Activated T-helper 17 cell treated with anti-CD3 and anti-CD28 coated beads, Interleukin-2, amount 50 U/mL, for 72 hours (primary cell): ENCODE measurements at places on chromosomes 11 and 22.

GRCh38 chr11:61999141-61999975 is 31.9 kb upstream of the FTH1 start:
- H3K4me3 ChIP-seq: no peak overlapping the region
- H3K4me1 ChIP-seq: no peaks in the 10 kb centered on the region
- ATAC-seq: no peak
- H3K36me3 ChIP-seq: peaks cover 12% of the 10 kb centered on the region

DNA sequence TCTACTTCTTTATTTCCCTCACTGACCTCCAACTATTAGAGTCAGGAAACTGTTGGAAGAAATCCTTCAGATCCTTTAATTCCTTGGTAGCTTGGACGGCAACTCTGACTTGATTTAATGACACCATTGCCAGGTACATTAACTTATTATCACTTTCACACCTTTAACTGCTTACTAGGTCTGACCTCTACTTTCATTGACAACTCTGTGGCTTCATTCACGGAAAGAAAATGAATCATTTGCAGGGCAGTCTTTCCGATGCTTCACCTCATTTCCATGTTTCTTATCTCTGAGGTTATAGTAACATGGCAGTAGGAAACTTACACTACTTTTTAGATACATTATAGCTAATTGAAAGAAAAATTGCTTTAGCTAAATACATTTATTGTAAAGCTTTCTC is 82.6 kb upstream of the PDGFD start:
- no peaks in the 10 kb centered on the region for H3K4me1 ChIP-seq
- ATAC-seq: no peak

DNA sequence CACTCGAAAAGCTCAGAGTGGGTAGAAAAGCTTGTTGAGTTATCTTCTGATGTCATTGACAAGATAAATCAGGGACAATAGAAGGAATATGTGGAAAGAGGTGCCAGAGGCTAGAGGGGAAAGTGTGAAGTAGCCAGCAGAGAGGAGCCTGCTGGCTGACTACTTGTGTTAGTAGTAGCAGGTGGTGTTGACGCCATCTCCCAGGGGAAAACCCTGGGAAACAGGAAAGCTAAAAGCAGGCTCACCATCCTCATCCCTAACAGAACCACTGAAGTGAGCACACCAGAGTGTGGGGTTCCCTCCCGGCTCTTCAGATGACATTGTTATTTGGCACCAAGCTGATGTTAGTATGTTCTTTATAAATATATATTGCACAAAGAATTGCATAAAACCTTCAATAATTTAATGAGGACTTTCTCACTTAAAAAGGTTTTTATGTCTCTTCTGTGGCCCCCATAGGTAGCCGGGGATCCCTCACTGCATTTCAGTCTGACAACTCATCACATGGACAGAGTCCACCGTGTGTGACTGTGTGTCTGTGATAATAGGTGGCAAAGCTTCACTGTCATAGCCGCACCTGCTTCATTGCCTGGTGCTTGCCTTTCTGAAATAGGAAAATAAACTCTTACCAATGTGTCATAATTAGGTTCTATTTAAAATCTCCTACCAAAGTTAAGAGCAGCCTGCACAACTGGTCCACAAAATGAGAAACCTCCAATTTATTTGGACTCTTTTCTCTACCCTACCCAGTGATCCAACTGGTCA is 63.2 kb upstream of the TOP3B start:
- H3K27ac ChIP-seq: no peak overlapping the region
- no peaks in the 10 kb centered on the region for H3K36me3 ChIP-seq
- no peaks in the 10 kb centered on the region for H3K4me1 ChIP-seq
- H3K4me3 ChIP-seq: no peak overlapping the region

- no peak for ATAC-seq
- no peak overlapping the region for H3K4me3 ChIP-seq
- H3K27ac ChIP-seq: no peak overlapping the region
- no peaks in the 10 kb centered on the region for H3K36me3 ChIP-seq
- no peaks in the 10 kb centered on the region for H3K4me1 ChIP-seq
- H3K27me3 ChIP-seq: peaks cover 10% of the 10 kb centered on the region
Measured at GRCh38 chr11:131811383-131811782, 441.0 kb downstream of the NTM start.

DNA sequence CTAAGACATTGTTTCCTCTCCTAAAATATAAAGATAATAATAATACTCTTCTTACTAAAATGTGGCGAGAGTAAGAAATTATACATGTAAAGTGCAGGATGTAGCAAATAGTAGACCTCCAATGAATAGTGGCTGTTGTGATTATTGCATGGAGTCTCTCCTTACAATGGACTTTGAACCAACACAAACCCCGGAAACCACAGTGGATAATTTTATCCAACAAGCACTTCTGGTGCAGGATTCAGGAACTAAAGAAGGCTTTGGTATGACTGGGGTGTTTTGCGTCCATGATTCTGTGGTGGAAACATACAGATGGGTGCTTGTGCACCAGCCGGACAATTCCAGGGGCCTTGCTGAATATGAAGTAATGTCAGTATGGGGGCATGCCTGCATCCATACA is 146.4 kb upstream of the UBASH3B start:
- H3K36me3 ChIP-seq: no peaks in the 10 kb centered on the region
- no peak for ATAC-seq
- peaks cover 33% of the 10 kb centered on the region for H3K27me3 ChIP-seq
- H3K27ac ChIP-seq: no peak overlapping the region
- H3K4me1 ChIP-seq: no peaks in the 10 kb centered on the region
